ENCODE measurements at places on chromosomes 6 and 20. TPM values are rescaled to one million over a fixed set of nuclear protein-coding genes. Genes with fewer than 3 reads are reported as not detected.

Gene C20orf202
- not detected for total RNA-seq

Gene SLCO4A1
- 0.74 TPM for total RNA-seq

Gene CAGE1
- not detected for total RNA-seq

Gene ANGPT4
- under 0.01 TPM for total RNA-seq

Gene CLPSL1
- not detected for total RNA-seq

Gene SLC44A4
- total RNA-seq = not detected

Gene PABPC1L
- total RNA-seq = 10.1 TPM

Gene PRDM13
- total RNA-seq = not detected

Gene RFX6
- total RNA-seq = not detected

Gene SCUBE3
- 0.30 TPM for total RNA-seq

All from bronchus fibroblast of lung (primary cell).